ENCODE measurements at places on chromosomes 5 and 9.

GRCh38 chr9:34463901-34464232 lies 5.3 kb downstream of the DNAI1 start:
- DNase-seq = no peak

DNA sequence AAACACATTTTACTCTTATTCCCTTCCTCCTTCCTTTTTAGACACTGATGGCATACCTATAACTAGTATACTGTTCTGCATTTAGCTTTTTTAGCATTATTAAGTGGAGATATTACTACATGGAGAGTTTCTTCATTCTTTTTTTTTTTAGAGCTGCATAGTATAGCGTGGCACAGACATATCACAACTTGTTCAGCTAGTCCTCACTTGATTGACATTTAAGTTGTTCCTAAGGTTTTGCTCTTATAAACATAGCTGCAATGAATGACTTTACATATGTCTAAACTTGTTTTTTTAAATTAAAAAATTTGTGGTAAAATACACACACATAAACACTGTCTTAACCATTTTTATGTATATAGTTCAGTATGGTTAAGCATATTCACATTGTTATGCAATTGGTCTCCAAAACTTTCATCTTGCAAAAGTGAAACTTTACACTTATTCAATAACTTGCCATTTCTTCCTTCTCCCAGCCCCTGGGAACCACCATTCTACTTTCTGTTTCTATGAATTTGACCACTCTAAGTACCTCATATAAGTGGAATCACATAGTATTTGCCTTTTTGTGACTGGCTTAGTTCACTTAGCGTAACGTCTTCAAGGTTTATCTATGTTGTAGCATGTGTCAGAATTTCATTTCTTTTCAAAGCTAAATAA lies 48.7 kb downstream of the ANKDD1B start:
- no peak for DNase-seq

DNA sequence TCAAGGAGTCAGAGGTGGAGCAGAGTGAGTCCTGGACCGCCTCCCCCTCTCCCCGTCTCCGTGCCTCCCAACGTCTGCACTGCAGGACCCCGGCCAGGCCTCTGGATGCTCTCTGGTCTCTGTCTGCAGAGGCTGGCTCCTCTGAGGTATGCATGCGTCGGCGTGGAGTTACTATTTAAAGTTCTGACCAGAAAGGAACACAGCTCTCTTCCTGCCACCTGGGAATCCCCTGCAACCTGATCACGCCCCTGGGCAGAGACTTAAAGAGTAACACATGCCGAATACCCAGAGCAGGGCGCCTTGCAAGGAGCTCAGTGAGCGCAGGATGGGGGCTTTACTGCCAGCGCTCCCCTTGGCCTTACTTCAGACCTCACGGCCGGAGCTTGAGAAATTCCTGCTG lies 16.0 kb downstream of the ANXA6 start:
- no peak for DNase-seq

- DNase-seq = peak; percentile 46
Measured at GRCh38 chr9:21096172-21096900, 18.6 kb upstream of the IFNB1 start.

GRCh38 chr5:63655043-63655442 lies 307.2 kb downstream of the HTR1A start:
- DNase-seq = no peak

DNA sequence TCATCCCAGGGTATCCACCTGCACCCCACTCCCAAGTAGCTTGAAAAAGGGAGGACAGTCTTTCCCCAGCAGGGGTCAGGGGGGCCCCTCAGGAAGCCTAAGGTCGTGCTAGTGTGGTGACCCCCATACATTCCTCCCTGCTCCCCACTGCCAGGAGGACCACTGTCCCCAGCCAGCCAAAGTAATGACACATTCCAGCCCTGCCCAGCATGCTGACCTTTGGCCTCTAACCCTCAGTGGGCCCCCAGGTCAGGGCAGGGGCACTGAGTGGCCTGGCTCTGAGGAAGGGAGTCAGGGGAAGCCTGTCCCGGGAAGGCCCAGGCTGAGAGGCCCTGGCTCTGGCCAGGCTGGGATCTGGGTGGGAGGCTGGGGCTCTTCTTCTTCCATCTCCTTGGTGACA lies 8.8 kb downstream of the CPLX2 start:
- DNase-seq = no peak

- DNase-seq = no peak
Measured at GRCh38 chr5:150271923-150272322, 17.6 kb downstream of the CAMK2A start.

DNA sequence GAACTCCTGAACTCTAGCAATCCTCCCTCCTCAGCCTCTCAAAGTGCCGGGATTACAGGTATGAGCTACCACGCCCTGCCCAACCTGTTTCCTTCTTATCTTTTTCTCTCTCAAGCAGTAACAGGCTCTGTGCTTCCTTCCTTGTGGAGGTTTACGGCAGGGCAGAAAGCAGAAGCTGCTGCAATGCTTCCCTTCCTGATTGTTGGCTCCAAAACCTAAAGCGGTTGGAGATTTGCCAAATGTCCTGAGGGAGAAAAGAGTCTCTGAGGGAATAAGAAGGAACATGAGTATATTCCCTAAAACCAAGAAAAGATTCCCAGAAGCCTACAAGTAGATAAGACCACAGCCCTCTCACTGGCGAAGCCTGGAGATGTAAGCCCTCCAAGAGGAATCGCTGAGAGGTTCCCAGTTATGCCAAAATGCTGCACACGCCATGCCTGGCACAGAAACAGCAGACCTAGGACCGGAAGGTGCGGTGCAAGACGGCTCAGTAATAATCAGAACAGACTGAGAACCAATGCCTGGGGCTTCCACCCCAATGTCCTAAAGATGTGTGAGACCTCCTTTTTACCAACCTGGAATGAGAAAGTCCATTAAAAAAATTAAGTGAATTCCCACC lies 73.2 kb downstream of the APTX start:
- DNase-seq = peak; percentile 2

GRCh38 chr5:165227515-165227914 lies 1722.1 kb downstream of the MAT2B start:
- DNase-seq = no peak

DNA sequence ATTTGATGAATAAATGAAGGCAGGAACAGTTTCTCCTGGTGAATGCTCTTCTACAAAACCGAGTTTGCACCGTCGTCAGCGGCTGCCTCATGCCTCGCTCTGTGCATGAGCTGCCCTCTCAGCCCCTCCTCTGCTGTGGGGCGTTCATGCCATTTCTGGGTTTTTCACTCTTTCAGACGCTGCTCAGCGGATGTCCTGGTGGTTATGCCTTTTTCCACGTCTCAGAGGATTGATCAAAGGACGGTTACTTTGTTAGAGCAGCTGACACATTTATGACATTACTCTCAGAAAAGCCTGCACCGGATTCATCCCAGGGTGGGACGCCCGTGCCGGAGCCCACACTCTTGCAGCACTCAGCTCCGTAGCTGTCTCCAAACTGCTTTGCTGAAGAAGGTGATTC lies 195.9 kb upstream of the PPP1R26 start:
- DNase-seq = no peak

DNA sequence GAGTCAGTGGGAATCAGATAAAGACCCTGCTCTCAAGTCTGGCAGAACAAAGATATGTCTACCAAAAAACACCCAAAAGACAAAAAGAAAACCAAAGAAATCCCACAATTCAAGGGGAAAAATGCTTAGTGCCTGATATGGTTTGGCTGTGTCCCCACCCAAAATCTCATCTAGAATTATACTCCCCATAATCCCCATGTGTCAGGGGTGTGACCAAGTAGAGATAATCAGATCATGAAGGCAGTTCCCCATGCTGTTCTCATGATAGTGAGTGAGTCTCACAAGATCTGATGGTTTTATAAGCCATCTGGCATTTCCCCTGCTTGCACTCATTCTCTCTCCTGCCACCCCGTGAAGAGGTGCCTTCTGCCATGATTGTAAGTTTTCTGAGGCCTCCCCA lies 13.4 kb downstream of the FBXO10 start:
- no peak for DNase-seq

GRCh38 chr5:109612278-109612905 lies 77.3 kb upstream of the MAN2A1 start:
- no peak for DNase-seq

DNA sequence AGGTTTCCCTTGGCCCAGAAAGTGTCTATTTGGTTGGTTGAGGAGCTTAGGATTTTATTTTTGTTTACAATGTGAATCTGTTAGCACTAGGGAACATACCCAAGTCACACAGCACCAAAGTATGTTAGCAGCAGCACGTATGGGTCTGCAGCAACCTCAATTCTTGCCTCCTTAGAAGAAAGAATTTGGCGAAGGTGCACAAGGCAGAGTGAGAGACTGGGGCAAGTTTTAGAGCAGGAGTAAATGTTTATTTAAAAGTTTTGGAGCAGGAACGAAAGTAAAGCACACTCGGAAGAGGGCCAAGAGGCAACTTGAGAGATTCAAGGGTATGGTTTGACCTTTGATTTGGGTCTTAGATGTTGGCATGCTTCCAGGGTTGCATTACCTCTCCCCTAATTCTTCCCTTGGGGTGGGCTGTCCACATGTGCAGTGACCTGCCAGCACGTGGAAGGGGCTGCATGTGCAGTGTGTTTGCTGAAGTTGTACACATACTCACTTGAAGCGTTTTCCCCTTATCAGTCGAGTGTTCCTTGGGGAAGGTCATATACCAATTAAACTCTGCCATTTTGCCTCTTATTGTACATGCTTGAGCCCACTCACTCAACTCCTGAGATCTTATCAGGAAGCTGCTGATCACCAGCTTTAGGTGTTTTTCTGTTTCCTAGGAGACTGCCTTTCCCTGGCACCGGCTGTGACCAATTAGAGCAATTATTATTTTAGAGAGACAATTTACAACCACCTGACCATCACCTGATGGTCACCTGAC lies 64.9 kb upstream of the SHC3 start:
- no peak for DNase-seq

- no peak for DNase-seq
Measured at GRCh38 chr9:73118286-73118685, 33.4 kb upstream of the ANXA1 start.

GRCh38 chr5:62460578-62460983 lies 48.0 kb downstream of the IPO11 start:
- DNase-seq = peak; percentile 59

GRCh38 chr5:180792287-180792964 lies 10.2 kb downstream of the MGAT1 start:
- no peak for DNase-seq

DNA sequence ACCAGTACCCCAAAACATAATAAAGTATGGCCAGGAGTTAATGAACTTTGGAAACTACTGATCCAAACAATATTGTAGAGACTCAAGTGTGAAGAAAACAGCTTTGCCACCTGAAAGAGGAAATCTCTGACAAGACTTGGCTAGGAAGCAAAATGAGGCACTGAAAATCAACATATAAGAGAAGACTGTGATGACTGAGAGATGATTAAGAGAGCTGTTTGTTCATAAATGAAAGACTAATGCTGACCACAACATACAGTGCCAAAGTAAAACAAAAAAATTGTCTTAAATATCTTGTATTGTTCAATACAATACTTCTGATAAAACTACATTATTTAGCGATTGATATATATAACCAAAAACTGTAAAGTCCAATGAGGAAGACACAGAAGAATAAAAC lies 7.2 kb downstream of the RC3H2 start:
- DNase-seq = no peak

DNA sequence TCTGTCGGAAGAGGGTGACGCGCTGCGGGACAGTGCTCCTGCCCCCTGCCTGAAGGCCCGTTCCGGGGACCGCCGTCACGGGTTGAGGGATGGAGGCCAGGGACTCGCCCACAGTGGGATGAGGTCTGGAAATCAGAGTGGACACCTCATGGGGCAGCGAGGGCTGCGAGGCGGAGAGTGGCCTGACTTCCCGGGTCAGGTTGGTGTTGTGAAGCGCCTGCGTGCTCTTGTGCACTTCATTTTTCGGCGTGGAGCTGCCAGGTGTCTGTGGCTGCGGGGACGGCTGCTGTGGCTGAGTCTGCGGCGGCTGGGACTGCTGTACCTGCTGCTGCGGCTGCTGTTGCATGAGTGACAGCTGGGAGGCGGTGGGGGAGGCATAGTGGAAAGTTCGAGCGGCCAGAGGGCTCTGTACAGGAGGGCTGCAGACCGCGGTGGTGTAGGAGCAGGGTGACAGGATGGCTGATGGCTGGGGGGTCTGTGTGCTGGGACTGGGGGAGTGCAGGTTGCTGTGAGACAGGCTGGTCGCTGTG lies 434.1 kb downstream of the HCN1 start:
- no peak for DNase-seq

- DNase-seq = peak; percentile 40
Measured at GRCh38 chr5:142014911-142015584, 2.2 kb upstream of the GNPDA1 start.

DNA sequence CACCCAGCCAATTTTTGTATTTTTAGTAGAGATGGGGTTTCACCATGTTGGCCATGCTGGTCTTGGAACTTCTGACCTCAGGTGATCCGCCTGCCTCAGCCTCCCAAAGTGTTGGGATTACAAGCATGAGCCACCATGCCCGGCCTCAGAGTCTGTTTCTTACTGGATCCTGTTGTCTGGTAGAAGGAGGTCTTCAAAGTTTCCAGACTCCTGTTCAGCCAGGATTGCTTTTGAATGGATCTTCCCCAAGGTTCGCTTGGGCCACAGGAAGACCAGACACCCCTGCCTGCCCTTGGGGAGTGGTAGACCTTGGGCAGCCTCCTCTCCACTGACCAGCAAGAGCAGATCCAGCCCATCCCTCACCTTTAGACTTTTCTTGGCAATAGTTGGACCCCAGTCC lies 7.6 kb upstream of the LCN2 start:
- no peak for DNase-seq

GRCh38 chr5:116947691-116948528 lies 373.3 kb upstream of the SEMA6A start:
- peak; percentile 45 for DNase-seq

DNA sequence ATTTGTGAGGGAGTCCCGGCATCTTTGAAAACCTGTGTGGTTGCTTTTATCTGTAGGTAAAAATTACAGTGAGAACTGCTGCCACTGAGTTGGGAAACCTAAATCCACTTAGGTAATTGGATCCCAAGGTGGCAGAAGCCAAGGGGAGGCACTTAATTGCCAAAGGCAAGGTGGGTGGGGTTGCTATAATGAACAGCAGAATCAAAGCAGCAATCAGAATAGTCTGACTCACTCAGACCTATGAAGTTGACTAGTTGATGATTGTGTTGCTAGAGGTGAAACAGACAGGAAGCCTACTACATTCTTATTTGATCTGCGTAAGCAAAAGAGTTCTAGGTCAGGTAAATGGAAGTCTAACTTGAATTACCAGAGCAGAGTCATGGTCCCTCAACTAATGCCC lies 17.3 kb upstream of the BICD2 start:
- no peak for DNase-seq

GRCh38 chr5:42970636-42971559 lies 69.2 kb downstream of the ANXA2R start:
- DNase-seq = no peak

DNA sequence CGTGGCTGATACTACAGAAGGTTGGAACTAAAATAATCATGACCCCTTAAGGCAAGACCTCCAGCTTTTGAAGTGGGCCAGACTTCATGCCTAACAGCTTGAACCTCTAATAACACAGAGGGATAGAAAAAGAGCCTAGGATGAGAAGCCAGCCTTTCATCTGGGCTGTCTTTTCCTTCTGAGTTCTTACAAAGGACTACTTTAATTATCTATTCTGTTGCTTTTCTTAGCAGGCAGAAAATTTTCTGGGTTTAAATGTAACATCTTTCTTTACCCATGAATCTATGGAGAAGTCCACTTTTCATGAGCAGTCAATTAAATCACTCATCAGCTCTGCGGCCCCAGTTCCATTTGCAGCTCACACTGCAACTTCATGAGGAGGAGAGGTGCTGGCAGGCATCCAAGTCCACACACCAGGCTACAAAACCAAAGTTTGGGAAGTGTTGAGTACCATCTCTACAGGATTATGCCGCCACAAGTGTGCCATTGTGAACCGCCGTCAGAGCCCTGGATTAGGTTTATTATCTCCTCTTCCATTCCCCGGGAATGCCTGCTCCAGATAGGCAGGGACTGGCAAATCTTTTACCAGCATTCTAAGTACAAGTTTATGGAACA lies 192.0 kb downstream of the TLE4 start:
- peak; percentile 44 for DNase-seq

Data from fibroblast of skin of scalp (primary cell).